ENCODE measurements at places on chromosomes 12 and 14. TPM values are rescaled to one million over a fixed set of nuclear protein-coding genes. Genes with fewer than 3 reads are reported as not detected.

GRCh38 chr14:90288651-90289355 is 32.5 kb downstream of the PSMC1 start:
- H3K27me3 ChIP-seq = no peaks in the 10 kb centered on the region
- H3K4me1 ChIP-seq = no peaks in the 10 kb centered on the region
- no peak for DNase-seq
- H3K27ac ChIP-seq = no peak overlapping the region
- H3K36me3 ChIP-seq = peaks cover 2% of the 10 kb centered on the region

DNA sequence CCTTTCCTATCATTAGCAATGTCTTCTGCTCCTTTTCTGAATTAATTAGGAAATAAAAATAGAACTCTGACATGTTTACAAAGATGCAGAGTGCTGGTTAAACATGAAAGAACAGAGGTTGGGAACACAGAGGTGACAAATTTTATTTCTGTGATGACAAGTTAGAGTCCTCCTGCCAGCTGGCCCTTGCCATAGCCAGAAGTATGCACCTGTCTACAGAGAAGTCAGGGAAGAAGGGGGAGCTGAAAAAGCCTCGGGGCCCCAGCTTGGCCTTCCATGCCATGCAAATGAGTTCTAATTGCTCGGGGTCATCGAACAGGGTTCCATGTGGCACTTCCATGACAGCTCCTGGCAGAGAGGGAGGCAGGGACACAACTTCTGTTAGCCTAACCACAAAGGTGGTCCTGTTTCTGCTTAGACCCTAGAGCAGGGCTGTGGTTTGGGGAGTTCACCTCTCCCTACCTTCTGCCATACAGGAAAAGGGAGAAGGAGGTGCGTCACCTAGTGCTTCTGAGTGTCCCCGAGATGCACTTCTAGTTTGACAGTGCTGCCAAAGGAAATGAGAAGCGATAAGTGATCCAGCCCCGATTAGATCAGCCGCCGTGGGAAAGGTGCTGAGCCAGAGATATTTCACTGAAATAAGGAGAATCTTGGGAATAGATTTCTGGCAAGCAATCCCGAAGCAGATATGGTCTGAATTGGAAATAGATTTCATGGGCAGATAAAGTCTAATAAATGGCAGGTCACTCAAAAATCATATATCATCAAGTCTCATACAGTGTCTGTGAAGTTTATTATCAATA is 155.8 kb upstream of the FOXN3 start:
- no peaks in the 10 kb centered on the region for H3K27me3 ChIP-seq
- H3K4me3 ChIP-seq = no peak overlapping the region

DNA sequence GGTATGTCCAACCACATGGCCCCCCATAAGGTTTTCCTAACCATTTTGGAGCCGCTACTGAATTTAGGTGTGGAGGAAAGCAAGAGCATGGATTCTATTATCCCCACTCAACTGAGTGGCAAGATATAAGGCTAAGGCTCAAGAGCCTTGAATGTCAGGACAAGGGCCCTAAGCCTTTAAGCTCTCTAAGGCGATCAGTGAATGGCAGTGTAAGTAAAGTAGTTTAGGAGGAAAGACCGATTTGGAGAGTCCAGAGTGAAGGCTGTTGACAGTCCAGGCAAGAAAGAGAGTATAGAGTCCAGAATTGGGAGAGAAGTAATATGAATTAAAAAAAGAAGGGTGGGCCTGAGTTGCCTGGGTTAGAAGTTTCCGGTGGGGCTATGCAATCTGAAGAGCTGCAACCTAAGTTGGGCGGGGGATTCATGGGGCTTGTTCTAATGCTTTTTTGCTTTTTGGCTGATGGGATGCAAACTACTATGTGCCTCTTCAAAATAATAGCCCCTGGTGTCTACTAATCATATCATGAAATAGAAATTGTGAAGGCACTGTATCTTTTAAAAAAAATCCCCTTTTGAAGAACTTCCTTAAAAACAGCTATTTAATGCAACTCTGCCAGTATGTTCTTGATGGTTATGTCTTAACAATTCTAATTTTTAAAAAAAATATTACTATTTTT is at the start of gene SPIC:
SPIC (plus strand) TSS at position 626 of the 676 bp plus-strand sequence. CDS start 1,569 bp downstream, outside the sequence.
- H3K4me3 ChIP-seq = no peak within 1 kb of the TSS
- no peaks in the 10 kb centered on the region for H3K36me3 ChIP-seq
- H3K4me1 ChIP-seq = no peaks in the 10 kb centered on the region
- no peaks in the 10 kb centered on the region for H3K27me3 ChIP-seq

KRT78 gene
- not detected for total RNA-seq

BCAT1 gene
- 391 TPM for total RNA-seq

DNA sequence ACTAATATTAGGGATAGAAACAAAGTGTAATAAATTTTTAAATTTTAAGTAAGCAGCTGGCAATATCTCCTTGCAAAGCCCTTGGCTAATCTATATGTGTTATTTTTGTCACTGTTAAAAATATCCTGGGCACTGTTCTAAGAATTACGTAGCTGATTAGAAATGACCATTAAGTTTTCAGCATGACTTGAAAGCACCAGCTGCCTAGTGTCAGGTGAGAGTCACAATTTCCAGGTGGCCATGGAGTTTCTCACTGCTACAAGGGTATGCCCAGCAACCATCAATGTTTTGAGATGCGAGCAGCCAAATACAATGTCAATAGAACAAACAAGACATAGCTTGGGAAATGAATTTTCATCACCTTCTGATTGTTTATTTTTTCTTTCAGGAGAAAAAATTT is 23.3 kb upstream of the GYS2 start:
- no peak for DNase-seq
- no peak overlapping the region for H3K4me3 ChIP-seq
- H3K4me1 ChIP-seq = no peaks in the 10 kb centered on the region
- H3K36me3 ChIP-seq = no peaks in the 10 kb centered on the region
- no peak overlapping the region for H3K27ac ChIP-seq

MYH6 gene
- total RNA-seq = not detected

DNA sequence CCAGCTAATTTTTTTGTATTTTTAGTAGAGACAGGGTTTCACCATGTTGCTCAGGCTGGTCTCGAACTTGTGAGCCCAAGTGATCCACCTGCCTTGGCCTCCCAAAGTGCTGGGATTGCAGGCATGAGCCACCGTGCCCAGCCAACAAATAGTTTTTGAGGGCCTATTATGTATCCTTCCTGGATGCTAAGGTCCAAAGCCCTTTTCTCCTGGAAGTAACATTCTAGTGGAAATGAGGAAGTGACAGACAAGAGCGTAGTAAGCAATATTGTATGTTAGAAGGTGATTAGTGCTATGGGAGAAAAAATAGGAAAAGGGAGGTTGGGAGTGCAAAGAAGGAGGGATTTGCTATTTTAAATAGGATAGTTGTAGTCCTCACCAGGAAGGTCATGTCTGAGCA is 9.0 kb upstream of the CGRRF1 start:
- H3K27me3 ChIP-seq = no peaks in the 10 kb centered on the region
- H3K36me3 ChIP-seq = no peaks in the 10 kb centered on the region
- DNase-seq = no peak
- no peak overlapping the region for H3K27ac ChIP-seq

DNA sequence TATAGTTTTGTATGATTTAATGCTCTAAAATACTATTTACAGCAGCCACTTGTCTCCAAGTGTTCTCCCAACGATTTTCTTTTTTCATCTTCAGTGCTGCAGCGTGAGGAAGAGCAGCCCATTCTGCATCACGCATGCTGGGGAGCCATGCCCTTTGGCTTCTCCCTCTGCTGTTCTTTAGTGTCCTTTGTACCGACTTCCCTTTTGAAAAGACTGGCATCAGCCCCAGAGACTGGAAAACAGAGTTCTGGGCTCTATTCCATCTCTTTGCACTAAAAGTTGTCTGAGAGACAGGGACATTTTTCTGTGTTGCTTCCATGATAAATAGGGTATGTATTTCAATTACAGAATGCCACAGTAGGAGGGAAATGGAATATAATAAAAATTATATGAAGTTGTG is 105.1 kb downstream of the RERG start:
- no peak for DNase-seq
- H3K36me3 ChIP-seq = no peaks in the 10 kb centered on the region
- no peaks in the 10 kb centered on the region for H3K4me1 ChIP-seq
- no peak overlapping the region for H3K4me3 ChIP-seq
- no peak overlapping the region for H3K27ac ChIP-seq

All from Caco-2 (cell line).